ENCODE measurements at places on chromosomes 16 and 17.

GRCh38 chr16:82605863-82606620 lies 20.7 kb upstream of the CDH13 start:
- no peak for DNase-seq

GRCh38 chr17:47720754-47721533 lies 12.1 kb upstream of the TBX21 start:
- DNase-seq, result no peak

GRCh38 chr17:3724378-3725077 lies 825 bp downstream of the HASPIN start:
- DNase-seq, result no peak

DNA sequence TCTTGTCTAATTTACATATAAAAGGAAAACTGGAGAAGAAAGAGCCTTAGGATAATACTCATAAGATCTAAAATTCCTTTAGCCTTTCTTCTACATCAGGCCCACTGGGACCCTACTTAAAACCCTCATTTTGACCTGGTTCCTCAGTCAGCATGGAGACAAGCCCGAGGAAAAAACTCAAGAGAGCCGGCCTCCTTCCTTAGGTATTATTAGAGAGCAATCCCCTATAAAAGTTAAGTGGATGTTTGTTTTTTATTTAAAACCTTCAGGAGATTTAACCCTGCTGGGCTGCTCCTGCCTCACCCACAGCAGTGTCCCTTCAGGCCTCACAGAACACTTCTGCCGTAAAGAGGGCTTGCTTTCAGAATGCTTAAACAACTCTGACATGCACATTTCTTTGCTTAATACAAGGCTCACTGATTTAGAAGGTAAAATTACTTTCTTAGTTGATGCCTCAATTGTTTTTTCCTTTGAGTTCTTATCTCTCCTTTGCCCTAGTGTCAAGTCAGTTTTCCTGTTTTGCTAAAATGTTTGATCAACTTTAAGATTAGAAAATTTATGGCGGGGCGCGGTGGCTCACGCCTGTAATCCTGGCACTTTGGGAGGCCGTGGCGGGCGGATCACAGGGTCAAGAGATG lies 145.6 kb upstream of the TBX2 start:
- no peak for DNase-seq

DNA sequence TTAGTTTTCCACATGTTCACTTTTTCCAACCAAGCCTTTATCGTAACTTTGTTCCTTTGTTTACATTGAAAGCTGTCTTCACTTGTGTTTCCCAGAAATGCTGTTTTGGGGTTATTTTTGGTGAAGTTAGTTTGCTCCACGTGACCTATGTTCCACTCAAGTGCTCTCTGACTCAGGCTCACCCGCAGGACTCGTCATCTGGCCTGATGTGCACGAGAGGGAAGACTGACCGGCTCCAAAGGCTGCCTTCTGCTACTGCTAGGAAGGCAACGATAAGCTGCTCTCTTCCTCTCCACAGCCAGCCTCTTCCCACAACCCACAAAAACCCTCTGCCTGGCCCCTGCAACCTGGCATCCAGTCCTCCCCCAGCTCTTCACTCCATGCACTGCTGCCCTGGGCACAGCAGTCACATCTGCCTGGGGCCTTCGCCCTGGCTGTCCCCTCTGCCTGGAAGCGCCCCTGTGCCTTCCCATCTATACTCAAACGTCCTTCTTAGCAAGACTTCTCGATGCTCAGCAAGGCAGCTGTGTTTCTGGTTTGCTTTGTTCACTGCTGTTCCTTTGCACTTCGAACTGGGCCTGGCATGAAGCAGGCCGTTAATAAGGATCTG lies 28.0 kb downstream of the ZCCHC14 start:
- DNase-seq, result peak; percentile 40

DNA sequence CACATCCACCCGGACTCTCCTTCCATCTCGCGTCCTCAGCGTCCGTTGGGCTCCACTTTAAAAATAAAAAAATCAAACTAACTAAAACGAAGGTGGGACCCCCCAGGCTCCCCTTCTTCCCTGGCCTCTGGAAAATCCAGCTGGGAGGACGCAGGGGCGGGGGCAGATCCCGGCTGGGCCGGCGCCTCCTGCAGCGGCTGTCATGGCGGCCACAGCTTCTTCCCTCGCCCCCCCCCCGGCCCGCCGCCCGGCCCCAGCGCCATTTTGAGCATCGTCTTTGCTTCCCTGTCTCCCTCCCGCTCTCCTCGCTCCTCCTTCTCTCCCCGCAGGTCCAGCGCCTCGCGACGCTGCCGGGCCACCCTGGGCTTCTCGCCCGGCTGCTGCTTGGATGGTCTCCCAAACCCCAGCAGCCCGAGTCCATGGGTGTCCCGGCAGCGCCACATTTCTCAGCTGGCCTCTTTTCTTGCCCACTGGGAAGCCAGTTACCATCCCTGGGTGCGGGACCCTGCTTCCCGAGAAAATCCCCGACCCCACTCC lies 3.3 kb downstream of the HOXB2 start:
- no peak for DNase-seq

GRCh38 chr17:61351745-61352407 lies 47.8 kb upstream of the TBX2 start:
- no peak for DNase-seq

- DNase-seq, result no peak
These were observed 176.3 kb upstream of the ASIC2 start for GRCh38 chr17:33469421-33469820.

- DNase-seq, result peak; percentile 41
These were observed 45.0 kb downstream of the SRCIN1 start for GRCh38 chr17:38560503-38561318.

DNA sequence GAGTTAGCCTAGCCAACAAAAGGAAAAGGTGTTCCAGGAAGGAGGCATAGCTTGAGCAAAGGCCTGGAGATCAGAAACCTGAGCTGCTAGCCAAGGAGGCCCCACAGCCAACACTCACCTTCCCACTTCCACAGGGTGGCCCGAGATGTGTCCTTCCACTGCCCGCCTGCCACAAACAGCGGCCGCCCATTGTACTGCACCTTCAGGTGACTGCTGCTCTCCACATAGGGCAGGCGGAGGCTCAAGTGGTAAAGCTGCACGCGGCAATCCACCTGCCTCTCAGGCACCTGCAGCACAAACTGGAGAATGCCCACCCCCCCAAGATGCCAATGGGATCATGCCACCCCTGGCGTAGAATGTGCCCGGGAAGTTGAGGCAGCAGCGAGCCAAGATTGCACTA lies 111.5 kb downstream of the RMI2 start:
- DNase-seq, result no peak

- no peak for DNase-seq
These were observed 2.9 kb downstream of the SRSF2 start for GRCh38 chr17:76734080-76734840.

DNA sequence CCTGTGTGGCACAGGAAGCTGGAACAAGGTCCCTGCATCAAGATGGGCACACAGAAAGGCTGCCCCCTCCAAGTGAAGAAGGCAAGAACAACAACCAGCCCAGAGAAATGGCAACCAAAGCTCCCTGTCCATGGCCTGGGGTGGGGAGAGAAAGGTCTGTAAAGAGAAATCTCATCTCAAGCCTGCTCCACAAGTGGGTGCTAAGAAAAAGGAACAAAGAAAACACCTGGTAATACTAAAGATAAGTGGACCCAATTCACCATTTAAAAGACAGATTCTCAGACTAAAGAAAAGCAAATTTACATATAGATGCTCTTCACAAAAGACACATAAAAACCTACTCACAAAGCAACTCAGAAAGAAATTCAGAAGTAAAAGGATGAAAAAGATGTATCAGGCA lies 107.4 kb downstream of the PARN start:
- no peak for DNase-seq

GRCh38 chr17:48439875-48440505 lies 10.0 kb upstream of the SKAP1 start:
- DNase-seq, result no peak

Measured in COLO829 (cell line).